ENCODE measurements at places on chromosomes 5 and 9.

DNA sequence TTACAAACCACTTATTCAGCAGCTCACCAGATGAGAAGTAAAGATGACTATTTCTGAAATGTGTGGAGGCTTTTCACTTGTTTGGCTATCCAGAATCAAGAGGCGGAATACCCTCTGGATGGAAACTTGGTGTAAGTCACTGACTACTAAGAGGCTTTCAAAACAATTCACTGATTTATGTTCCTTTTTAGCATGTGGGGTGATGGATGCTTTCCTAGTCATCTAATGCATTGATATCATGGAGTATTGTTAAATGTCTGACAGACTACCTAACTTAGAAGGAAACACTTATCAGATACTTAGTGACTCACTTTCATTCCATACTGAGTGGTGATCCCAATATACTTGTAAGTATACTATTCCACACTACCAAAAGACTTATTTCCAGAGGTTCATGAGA, 141.4 kb downstream of the PLK2 start:
- DNase-seq, result no peak

- no peak for DNase-seq
These were observed 132.6 kb upstream of the FSTL4 start for GRCh38 chr5:133744960-133745308.

DNA sequence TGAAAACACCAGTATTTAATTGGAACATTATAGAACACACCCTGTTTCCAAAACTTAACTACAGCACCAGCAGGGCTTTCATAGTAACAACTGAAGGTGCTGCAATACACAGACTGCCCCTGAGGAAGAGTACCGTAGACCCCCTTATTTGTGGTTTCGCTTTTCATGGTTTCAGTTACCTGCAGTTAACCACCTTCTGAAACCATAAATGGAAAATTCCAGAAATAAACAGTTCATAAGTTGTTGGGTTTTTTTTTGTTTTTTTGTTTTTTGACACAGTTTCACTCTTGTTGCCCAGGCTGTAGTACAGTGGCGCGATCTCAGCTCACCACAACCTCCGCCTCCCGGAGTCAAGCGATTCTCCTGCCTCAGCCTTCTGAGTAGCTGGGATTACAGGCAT, 9.5 kb upstream of the GLDC start:
- no peak for DNase-seq

- DNase-seq, result no peak
These were observed 27.3 kb downstream of the MAPKAP1 start for GRCh38 chr9:125679597-125680189.

Data from thoracic aorta (tissue), 2 donors.